ENCODE measurements at places on chromosomes 16 and 17. TPM values are rescaled to one million over a fixed set of nuclear protein-coding genes. Genes with fewer than 3 reads are reported as not detected.

DNA sequence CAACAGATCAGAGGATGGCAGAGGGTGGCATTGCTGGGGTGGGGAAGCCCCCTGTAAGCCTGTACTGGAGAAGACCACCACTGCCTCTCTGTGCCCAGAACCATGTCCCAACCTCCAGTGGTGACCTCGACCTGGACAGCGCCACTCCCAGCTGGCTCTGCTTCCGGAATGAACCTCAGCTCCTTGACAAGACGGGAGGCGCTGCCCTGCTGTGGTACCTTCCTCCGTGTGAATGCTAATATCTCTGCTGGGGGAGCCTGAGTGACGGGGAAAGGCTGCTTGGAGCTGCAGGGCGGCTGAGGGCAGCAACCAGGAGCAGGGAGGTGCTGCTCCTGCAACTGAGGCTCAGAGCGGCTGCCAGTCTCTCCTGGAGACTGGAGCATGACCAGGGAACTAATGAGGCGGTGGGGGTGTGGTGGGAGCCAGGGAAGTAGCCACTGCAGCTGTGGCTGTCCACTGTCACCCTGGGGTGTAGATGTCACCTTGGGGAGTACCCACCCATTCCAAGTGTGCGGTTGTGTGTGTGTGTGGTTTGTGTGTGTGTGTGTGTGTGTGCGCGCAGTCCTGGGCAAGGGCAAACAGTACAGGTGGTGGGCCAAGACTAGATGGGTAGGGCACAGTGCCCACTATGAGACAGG lies 6.2 kb downstream of the PRCD start:
- DNase-seq, result no peak

FBXO39 gene
- total RNA-seq, result not detected

SOX15 gene
- 6.8 TPM for total RNA-seq

GRCh38 chr17:17860766-17861107 lies 24.0 kb upstream of the SREBF1 start:
- DNase-seq, result no peak

DNA sequence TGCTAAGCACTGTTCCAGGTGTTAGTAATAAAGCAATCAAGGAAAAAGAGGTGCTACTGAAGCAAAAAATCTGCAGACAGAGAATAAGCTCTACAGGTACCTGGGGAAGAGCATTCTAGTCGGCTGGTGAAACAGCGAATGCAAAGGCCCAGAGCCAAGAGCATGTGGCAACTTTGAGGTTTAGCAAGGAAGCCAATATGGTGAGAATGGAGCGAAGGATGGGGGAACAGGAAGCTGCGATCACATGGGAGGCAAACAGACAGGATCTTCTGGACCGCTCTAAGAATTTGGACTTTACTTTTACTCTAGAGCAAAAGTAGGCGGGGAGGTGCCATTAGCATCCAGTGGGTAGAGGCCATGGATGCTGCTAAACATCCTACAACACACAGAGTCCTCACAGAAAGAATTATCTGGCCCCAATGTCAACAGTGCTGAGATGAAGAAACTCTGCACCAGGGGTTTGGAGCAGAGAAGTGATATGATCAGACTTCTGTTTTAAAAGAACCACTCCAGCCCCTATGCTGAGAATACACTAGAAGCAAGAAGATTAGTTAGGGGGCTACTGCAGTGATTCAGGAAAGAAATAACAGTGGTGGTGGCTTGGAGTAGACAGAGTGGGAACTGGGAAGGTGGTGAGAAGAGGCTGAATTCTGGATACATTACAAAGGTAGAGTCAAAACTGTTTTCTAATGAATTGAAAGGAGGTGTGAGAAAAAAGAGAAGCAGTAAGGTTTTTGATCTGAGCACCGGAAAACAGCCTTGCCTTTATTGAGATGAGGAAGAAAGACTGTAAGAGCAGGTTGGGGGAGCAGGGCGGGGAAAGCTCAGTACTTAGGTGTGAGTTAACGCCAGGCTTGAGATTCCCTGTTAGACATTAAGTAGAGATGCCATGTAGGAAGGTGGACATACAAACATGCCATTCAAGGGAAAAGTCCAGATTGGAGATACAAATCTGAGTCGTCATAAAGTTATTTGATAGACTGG lies 11.0 kb downstream of the EFTUD2 start:
- no peak for DNase-seq

DNA sequence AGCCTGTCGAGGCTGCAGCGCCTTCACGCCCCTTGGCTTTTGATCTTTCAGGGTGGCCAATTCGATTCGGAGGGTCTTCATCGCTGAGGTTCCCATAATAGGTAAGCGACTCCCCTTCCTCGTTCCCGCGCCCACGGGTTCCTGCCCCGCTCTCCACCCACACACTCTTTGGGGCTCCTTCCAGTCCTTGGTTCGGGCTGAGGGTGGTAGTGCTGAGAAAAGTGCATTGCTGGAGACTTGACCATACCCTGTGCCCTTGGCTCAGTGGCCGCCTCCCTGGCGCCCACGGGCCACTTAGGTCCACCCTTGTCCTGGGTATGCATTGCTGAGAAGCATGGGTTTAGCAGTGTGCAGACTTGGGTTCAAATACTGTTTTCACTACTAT lies 491 bp downstream of the POLR2C start:
- DNase-seq, result no peak

DNA sequence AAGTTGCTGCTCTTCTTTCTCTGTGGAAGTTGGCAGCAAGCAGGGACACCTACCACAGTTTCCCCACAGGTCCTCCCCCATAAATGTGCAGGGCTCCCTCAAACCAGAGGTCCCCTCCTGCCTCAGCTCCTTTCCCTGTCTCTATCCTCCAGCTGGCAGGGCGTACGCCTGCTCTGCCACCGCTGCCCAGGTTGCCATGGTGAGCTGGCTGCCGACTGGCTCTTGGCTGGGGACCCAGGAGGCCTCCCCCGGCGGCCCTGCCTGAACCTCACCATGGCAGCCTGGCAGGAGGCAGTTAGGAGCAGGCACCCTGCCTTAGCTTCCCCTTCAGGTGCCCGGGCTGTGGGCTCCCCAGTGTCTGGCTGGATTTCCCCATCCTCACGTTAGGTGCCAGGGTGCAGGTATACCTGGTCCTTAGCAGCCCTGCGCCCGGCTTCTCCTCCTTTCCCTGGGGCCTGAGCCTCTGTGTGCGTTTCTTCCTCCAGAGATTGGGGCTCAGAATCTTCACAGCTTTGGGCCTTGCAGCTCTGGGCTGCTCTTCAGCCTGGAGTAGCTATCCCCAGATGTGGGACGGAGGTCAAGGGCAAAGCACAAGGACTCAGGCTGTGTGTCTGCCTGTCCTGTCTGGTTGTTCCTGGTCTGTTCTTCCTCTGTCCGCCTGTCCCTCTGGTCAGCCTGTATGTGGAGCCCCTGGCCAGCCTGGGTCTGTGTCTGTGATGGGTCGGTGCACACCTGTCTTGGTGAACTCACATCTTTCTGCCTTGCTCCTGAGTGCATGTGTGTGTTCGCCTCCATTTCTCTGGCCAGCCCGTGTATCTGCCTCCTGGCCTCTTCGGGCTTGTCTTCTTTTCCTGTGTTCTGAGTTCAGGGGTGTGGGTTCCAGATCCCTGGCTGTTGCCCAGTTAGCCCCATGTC lies 15.7 kb downstream of the GJD3 start:
- peak; percentile 50 for DNase-seq

GRCh38 chr17:50536683-50537646 lies 4.4 kb downstream of the EPN3 start:
- DNase-seq, result no peak

MPO gene
- not detected for total RNA-seq

- peak; percentile 56 for DNase-seq
Measured at GRCh38 chr17:4980644-4981216, 6.7 kb downstream of the CAMTA2 start.

KRTAP4-4 gene
- not detected for total RNA-seq

DNA sequence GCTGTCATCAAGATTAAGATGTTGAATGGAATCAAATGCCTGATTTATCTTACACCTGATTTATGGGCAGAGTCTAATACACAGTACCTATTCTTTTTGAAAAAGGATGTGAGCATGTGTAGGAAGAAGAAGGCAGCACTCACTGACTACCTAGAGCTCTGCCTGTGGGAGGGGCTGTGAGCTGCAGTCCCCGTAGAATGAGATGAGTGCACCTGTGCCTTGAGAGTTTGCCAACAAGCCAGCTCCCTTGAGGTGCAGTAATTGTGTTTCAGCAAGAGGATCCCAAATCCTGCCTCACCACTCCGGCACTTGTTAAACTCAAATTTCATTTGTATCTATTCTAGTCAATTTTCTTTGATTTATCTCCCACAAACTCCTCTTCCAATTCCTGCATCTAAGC lies 46.0 kb downstream of the CDH11 start:
- peak; percentile 18 for DNase-seq

SCPEP1 gene
- total RNA-seq, result 56.9 TPM

DNA sequence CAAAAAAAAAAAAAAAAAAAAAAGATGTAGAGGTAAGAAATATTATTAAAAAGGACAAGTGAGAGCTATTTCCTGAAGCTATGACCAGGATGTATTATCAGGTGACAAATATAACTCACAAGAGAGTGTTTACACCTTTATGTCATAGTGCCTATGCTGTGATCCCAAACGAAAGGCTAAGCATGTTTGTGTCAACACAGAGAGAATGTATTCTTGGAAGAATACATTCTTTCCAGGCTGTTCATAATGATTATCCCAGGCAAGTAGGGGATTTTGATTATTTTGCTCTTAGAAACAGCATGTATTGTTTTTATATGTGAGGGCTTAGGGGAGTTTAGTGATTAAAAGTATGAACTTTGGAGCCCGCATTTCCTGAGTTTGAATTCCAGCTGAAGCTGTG lies 175.0 kb downstream of the SPECC1 start:
- DNase-seq, result no peak

- no peak for DNase-seq
Measured at GRCh38 chr16:29820271-29820701, at the start of gene MVP. MVP (plus strand) TSS chr16:29820462; CDS start chr16:29830550, 10,088 bp downstream.

HOXB1 gene
- not detected for total RNA-seq

TBX21 gene
- total RNA-seq, result not detected

GRCh38 chr16:80283466-80284392 lies 257.1 kb upstream of the DYNLRB2 start:
- no peak for DNase-seq

DNA sequence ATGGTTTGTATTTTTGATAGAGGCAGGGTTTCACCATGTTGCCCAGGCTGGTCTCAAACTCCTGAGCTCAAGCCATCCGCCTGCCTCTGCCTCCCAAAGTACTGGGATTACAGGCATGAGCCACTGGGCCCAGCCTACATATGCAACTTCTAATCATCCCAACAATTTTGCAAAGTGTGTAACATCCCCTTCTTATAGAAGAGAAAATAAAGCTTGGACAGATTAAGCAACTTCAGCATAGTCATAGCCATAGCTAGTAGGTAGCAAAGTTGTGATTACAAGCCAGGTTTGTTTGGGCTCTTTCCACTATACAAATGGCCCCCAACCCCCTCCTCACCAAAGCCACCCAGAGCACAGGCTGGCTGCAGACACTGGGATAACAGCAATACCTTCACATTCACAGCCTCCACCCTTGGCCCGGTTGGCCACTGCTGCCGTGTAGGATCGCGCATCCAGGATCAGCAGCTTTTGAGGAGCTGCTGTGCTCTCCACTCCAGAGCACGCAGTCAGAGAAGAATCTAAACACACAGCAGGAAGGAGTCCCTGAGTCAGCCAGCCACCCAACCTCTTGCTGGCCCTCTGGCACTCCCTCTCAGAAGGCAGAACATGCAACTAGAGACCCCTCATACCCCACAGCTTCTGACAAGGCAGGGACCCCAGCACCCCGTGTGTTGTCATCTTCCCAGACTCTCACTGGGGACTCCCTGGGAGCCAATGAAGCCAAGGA lies 7.9 kb downstream of the MTMR4 start:
- DNase-seq, result no peak

DNA sequence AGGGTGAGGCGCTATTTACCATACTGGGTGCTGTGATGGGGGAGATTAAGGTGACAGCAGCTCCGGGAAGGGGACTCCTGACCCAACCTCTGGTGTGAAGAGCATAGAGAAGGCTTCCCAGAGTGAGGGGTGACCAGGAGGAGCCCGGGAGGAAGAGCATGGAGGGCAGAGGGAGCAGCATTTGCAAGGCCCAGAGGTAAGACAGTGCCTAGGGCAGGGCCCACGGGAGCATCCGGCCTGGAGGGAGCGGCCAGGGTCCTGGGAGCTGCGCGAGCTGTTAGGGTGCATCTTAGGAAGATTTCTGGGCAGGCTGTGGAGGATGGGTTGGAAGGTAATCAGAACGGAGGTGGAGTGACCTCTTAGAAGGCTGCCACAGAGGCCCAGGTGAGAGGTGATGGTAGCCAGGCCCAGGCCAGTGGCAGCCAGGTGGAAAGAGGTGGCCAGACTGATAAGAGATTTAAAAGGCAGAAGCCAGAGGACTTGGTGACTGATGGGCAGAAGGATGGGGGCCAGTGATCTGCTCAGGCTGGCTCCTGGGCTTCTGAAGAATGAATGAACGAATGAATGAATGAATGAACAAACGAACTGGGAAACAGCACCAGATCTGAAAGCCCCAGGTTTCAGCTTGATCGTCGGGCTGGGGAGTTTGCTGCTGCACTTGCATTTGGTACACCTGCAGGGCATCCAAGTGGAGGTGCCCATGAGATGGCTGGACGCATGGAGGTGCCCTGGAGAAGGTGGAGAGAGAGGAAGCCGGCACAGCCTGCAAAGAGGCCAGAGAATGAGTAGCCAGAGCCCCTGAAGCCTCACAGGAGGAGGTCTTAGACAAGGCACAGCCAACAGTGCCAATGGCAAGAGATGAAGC lies 13.0 kb upstream of the TMEM92 start:
- no peak for DNase-seq

DNA sequence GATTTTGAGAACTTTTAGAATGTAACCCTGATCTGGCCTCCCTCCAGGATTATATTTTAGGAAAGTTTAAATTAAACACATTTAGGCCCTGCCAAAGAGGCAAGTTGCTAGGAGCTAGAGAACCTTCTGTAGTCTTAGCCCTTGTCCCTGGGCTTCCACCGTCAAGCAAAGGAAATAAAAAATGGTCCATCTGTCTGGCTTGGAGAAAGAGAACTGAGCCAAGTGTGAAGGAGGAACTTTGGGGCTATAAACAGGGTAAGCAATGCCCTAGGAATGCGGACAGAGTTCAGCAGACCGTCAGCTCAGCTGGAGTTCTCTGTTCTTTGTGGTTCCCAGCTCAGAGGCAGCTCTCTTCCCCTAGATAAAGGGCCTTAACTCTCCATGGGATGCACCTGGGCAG lies 29.6 kb downstream of the RCVRN start:
- DNase-seq, result no peak

DNA sequence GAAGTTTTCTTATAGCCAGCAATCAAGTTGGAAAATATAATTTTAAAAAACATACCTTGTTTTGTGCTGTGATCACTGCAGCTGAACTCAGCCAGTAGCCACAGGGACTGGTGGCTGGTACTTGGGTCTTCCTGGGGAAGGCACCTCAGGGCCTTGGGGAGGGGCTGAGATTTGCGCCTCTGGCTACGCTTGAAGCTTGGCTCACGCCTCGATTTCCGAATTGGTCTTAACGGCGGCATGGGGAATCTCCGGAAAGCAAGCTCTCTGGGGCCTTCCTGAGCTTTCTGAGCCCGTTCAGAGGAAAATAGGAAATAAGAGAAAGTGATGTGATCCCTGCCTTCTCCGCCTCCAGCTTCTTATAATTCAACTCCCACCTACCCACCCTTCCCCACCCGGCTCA lies 11.3 kb upstream of the USP7 start:
- no peak for DNase-seq

NARF gene
- total RNA-seq, result 16.5 TPM

- DNase-seq, result no peak
Measured at GRCh38 chr17:82041144-82041814, 3.8 kb upstream of the DCXR start.

Measured in G401 (cell line).